ENCODE measurements at places on chromosomes 5 and 9.
A peak's percentile ranks its signal among the peaks of the same experiment; 100 is the strongest.

DNA sequence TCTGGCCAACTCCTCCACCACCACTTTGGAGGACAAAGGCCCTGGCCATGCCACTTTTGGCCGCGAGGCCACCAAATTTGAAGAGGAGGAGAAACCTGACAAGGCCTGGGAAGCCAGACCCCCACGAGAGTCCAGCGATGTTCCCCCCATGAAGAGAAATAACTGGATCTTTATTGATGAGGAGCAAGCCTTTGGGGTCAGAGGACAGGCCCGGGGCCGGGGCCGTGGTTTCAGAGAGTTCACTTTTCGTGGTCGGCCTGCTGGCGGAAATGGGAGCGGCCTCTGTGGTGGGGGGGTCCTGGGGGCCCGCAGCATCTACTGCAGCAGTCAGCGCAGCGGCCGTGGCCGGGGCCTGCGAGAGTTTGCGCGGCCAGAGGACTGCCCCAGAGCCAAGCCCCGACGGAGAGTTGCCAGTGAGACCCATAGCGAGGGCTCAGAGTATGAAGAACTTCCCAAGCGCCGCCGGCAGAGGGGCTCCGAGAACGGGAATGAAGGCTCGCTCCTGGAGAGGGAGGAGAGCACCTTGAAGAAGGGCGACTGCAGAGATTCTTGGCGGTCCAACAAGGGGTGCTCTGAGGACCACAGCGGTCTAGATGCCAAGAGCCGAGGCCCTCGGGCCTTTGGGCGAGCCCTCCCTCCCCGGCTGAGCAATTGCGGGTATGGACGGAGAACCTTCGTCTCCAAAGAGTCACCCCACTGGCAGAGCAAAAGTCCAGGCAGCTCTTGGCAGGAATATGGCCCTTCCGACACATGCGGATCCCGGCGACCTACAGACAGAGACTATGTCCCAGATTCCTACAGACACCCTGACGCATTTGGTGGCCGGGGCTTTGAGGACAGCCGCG lies 27.4 kb upstream of the POMT1 start:
- no peak for DNase-seq

- no peak for DNase-seq
Observed at GRCh38 chr9:77810047-77810446, 161.9 kb upstream of the GNA14 start.

- no peak for DNase-seq
Observed at GRCh38 chr5:15284706-15285105, 215.3 kb upstream of the FBXL7 start.

GRCh38 chr5:156396063-156396829 lies 69.3 kb downstream of the SGCD start:
- DNase-seq: no peak

GRCh38 chr9:116516456-116516855 lies 170.6 kb upstream of the TRIM32 start:
- DNase-seq: no peak

DNA sequence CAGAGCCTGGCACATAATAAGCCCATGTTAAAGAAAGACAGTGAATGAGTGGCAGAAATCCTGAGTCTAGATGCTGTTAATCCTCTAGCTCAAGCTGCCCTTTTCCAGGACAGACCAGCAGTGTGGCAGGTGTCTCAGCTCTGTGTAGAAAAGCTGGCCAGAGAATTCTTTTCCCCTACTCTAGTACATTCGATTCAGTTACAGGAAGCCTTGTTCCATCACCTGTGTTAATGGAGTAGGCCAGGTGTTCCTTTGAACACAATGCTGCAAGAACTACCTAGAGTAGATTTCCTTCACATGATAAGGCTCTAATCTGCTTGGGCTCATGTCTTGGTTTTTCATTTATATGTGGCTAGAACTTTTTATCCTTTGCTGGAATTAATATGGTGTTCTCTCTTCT lies 52.5 kb downstream of the NUP214 start:
- DNase-seq: no peak

- DNase-seq: peak; percentile 62
Observed at GRCh38 chr5:91381774-91382359, 1.2 kb downstream of the ARRDC3 start.

- no peak for DNase-seq
Observed at GRCh38 chr5:2752821-2753439, 1.5 kb upstream of the IRX2 start.

DNA sequence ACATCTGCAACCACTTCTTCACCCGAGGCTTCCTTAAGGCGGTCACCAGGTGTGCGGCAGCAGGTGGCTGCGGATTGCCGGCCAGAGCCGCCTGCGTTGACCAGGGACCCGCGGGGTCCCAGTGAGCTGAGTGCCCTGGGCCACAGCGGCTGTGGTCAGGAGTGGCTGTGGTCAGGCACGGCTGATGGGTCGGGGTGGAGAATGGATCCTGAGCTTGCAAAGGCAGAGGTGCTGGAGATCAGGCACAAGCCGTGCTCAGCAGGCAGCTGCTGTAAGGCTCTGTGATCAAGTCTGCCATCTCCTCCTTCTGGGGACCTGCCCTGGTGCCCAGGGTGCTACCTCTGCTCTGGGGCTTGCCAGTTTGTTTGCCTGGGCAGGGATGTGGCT lies 2.1 kb downstream of the UAP1L1 start:
- DNase-seq: no peak

GRCh38 chr9:136839229-136840139 lies 2.8 kb upstream of the AJM1 start:
- no peak for DNase-seq

GRCh38 chr5:158553195-158553961 lies 546.3 kb downstream of the EBF1 start:
- peak; percentile 4 for DNase-seq

DNA sequence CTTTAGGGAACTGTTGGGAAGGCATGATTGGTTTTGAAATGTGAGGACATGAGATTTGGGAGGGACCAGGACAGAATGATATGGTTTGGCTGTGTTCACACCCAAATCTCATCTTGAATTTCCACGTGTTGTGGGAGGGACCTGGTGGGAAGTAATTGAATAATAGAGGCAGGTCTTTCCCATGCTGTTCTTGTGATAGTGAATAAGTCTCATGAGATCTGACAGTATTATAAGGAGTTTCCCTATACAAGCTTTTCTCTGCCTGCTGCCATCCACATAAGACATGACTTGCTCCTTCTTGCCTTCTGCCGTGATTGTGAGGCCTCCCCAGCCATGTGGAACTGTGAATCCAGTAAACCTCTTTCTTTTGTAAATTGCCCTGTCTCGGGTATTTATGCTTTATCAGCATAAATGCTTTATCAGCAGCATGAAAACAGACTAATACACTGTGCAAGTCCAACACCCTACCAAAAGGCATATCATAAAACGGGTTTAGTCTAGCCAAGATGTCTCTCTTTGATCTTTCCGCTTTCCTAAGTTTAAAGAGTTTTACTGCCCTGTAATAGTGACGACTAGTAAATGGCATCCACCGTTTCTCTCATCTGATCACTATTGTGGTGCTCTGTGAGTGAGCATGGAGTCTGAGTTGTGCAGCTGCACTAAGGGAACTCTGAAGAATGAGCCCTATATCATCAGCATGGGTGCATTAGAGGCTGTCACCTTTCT lies 12.9 kb upstream of the ZNF782 start:
- DNase-seq: no peak

GRCh38 chr5:142432961-142433360 lies 108.1 kb upstream of the SPRY4 start:
- DNase-seq: no peak

GRCh38 chr9:69932901-69933300 lies 110.7 kb upstream of the MAMDC2 start:
- DNase-seq: no peak

GRCh38 chr5:178080618-178081410 lies 32.5 kb upstream of the N4BP3 start:
- no peak for DNase-seq

DNA sequence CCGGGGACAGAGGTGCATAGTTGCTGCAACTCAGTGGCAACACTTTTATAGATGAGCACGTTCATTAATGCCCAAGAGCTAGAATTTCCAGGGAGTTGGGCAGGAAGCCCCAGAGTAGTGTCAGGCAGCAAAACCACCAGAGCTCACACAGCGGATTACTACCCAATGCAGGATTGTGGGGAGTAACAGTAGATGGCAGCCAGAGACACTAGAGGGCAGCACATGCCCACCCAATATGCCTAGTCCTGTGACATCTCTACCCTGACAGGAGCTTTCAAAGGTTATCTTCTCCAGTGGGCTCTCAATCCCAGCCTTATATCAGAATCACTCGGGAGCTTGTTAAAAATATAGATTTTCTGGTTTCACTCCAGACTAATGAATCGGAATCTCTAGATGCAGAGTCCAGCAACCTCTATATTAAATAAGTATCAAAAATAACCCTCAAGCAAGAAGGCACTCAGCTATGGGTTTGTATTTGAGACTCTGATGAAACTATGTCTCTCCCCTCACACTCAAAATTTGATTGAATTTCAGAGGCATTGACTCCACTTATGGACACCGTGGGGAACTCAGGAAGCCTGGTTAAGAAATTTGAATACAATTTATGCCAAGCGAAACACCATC lies 58.4 kb upstream of the PHF24 start:
- peak; percentile 71 for DNase-seq

DNA sequence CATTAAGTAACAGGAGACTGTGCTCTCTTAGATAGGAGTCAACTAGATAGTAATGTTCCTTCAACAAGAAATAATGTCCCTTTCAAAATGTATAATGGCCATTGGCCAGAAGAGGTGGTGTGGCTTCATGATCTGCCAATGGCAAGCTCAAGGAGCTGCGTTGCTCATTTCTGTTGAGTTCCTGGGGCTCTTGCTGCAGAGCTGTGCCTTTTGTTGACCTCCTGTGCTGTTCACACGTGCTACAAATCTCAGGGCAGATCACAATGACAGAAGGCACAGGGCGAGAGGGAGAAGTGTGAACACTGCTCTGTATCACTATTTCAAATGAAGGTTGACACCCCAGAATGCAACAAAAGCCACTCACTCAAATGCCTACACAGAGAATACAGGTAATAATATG lies 16.0 kb upstream of the TBC1D2 start:
- DNase-seq: no peak

- no peak for DNase-seq
Observed at GRCh38 chr5:88677376-88677895, 205.5 kb downstream of the MEF2C start.
